ENCODE measurements at places on chromosomes 2 and 18.

GRCh38 chr2:174717273-174717672 lies 47.0 kb downstream of the CHRNA1 start:
- no peak for DNase-seq

DNA sequence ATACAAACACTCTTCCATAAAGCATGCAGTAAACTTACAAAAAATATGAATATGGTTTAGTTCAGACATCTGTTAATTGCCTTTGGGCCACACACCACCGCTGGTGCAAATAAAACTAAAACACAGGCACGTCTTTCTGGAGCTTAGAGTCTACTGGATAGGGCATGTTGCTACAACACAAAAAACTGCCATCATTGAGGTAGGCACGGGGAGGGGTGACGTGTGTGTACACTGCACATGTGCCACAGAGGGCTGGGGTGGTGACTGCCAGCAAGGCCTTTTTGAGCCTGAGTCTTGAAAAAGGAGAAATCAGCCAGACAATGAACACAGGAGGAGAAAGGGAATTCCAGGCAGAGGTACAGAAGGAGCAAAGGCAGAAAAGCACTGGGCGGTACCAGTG lies 5.1 kb downstream of the SERPINE2 start:
- DNase-seq, result no peak

- no peak for DNase-seq
Measured at GRCh38 chr2:129751409-129751808, 228.1 kb upstream of the RAB6C start.

- no peak for DNase-seq
Measured at GRCh38 chr18:60246606-60247005, 126.0 kb downstream of the MC4R start.

DNA sequence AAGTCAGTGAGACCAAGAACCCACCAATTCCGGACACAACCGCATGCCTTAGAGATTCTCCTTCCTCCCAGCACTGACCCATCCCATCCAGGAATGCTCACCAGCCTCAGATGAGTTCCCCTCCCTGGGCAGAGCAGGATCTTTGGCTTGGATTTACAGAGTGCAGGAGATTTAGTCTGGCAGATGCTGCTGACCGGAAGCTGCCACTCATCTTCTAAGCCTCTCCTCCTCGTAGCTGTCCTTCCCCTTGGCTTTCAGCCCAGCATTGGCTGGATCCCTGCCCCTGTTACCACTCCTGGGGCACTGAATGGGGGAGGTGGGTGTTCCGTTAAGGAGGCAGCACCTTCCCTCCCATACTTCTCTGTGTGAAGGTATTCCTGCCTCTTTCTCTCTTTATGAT lies 53.2 kb downstream of the VWA3B start:
- no peak for DNase-seq

GRCh38 chr2:172734711-172735581 lies 699 bp upstream of the RAPGEF4 start:
- DNase-seq, result peak; percentile 6

DNA sequence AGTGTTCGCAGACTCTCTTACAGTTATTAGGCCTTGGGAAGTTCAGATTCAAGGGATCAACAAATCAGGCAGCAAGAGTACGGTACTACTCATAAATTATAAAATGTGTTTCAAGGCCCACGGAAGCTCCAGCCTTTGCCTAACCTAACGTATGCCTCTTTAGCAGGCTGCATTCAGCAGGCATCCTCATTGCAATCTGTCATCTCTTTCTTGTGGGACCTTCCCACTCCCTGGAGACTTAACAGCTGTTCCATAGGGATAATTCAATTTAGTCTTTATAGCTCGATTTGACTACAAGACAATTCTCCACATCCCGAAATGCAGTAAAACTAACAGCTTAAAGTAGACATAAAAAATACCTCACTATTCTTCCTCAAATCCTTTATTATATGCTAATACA lies 453.7 kb downstream of the CNTNAP5 start:
- DNase-seq, result no peak

GRCh38 chr2:30225131-30225762 lies 6.1 kb upstream of the LBH start:
- DNase-seq, result peak; percentile 58

GRCh38 chr2:31078579-31079105 lies 59.6 kb downstream of the GALNT14 start:
- DNase-seq, result no peak

DNA sequence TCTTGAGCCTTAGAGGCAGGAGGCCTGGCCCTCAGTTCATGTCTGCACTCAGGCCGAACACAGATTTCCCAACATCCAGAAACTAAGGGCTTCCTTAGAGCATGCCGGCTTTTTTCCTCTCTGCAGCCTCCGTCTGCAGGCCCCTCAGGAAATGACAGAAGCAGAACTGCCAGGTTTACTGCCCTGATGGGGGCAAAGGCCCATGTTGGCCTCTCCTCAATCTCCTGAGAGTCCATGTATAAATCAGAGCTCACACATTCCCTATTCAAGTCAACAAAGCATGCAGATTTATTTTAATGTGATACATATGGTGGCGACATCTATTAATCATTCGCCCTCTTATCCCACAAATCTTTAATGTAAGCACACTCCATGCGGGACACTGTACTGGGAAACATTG lies 475.6 kb upstream of the HS6ST1 start:
- no peak for DNase-seq

- DNase-seq, result peak; percentile 29
Measured at GRCh38 chr2:189204322-189204941, 24.9 kb upstream of the COL5A2 start.

DNA sequence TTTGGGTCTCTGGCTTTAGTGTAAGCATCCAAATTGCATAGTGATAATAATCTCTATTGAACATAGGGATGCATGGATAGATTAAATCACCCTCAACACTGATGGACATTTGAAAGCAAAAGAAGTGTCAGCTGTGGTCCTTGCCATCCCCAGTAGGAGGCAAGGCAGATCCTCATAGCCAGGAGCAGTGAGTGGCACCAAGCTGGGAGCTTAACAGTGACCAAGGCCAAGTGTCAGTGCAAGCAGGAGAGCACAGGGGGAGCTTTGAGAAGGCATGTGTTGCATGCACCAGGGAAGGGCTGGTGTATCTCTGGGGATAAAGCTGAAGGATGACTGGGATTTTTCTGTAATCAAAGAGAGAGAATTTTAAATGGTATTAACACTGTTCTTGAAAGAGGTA lies 14.7 kb downstream of the SLC14A1 start:
- DNase-seq, result no peak

DNA sequence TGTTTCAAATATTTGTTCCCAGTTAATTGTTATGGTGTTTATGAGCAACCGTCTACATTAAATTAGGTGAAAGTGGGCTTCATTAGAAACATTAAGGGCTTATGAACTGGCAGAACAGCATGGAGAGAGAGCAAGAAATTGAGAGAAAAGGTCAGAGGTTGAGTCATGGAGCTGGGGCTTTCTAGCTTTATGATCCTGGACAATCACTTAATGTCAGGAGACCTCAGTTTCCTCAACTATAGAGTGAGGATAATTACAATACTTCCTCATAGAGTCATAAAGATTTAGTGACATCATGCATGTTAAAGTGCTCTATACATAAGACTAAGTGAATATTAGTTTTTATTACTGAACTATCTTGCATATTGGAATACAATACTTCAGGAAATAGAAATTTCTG lies 83.9 kb downstream of the PLCL1 start:
- DNase-seq, result no peak

GRCh38 chr2:64363848-64364247 lies 90.1 kb upstream of the LGALSL start:
- DNase-seq, result no peak

DNA sequence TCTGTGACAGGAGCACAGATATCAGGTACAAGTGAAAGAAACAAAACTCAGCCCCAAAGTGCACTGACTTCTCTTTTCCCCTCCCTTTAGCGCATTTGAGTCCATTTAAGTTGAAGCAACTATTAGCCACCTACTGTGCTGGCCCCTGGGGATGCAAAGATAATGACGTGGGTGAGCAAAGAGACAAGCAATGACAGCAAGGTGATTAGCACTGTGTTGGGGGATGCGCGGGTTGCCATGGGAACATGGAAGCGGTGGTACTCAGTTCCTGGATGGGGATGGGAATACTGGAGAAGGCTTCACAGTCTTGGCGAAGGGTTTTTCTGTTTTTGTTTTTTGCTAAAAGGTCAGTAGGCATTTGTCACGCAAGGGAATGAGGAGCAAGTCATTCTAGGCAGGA lies 205.8 kb downstream of the LDLRAD4 start:
- no peak for DNase-seq

GRCh38 chr18:65363911-65364632 lies 386.7 kb upstream of the CDH7 start:
- DNase-seq, result no peak
